ENCODE measurements at places on chromosomes 12 and 14. TPM values are rescaled to one million over a fixed set of nuclear protein-coding genes. Genes with fewer than 3 reads are reported as not detected.
A peak's percentile ranks its signal among the peaks of the same experiment; 100 is the strongest.

The SDSL gene
- polyA plus RNA-seq = 24.7 TPM

The CLMN gene
- 53.9 TPM for polyA plus RNA-seq

The TBK1 gene
- polyA plus RNA-seq = 22.2 TPM

The TMEM119 gene
- polyA plus RNA-seq = 59.6 TPM

GRCh38 chr12:47752552-47752951, 6.1 kb downstream of the RAPGEF3 start:
- no peak for DNase-seq

GRCh38 chr14:97298736-97299135, 501.6 kb downstream of the VRK1 start:
- no peak for DNase-seq

- DNase-seq = no peak
These were observed 167.9 kb downstream of the NUAK1 start for GRCh38 chr12:105970885-105971284.

DNA sequence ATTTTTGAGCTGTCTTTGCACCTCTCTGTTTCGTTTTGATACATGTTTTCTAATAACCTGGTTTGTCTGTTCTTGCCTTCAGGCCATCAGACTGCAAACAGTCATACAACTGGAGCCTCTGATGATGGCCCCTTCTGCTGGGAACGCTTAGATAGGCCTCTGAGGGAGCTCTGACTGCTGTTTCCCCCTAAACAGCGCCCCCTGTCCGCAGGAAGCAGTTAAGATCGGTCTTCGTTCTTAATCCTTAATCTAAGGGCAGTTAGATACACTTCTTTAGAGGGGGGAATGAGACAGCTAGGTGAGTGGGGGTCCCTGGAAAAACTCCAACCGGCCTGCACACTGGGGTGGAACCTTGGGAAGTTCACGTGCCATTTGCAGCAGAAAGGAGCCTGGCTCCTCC, 1338.8 kb upstream of the SEL1L start:
- no peak for DNase-seq

GRCh38 chr12:45235087-45236025, 19.5 kb downstream of the ANO6 start:
- DNase-seq = peak; percentile 19

- no peak for DNase-seq
These were observed 20.7 kb downstream of the DTX1 start for GRCh38 chr12:113077057-113077858.

- no peak for DNase-seq
These were observed 7.5 kb upstream of the KLRK1 start for GRCh38 chr12:10397296-10397695.

DNA sequence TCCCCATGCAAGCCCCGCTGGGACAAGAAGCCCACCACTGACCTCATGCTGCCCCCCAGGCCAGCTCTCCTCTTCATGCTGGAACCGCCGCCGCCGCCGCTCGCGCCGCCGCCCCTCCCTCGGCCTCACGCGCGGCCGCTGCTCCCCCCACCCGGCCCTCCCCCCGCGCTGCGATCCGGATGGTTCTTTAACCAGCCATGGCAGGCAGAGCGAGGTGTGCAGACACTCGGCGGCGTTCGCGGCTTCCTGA, at the start of gene DCAF5:
DCAF5 (minus strand) TSS at position 218 of the 250 bp plus-strand sequence; CDS start at position 77, 141 bp downstream.
- no peak for DNase-seq
